ENCODE measurements at places on chromosomes 5 and 9.

- no peak for DNase-seq
Measured at GRCh38 chr5:166947045-166947444, 1344.4 kb upstream of the WWC1 start.

DNA sequence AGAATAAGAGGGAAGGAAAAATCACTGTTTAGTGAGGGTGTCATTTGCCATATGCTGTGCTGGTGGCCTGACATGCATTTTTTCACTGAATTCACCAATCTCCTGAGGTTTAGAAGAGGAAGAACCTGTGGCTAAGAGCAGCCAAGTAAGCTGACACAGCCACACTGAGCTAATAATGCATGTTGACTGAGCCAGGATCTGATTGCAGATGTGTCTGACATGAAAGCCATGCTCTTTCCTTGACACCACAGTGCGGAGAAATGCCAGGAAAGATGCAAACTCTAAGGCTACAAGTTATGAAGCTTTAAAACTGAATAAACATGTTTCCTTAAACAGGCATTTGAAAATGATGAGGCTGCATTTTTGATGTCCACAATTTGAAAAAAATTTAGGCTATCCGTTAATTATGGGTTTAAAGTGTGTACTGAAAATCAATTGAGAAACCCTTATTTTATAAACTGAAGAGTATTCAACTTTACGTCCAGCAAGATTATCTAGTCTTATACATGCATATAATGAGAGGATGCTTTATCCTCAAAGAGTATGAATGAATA is 208.6 kb downstream of the FBN2 start:
- DNase-seq, result no peak

DNA sequence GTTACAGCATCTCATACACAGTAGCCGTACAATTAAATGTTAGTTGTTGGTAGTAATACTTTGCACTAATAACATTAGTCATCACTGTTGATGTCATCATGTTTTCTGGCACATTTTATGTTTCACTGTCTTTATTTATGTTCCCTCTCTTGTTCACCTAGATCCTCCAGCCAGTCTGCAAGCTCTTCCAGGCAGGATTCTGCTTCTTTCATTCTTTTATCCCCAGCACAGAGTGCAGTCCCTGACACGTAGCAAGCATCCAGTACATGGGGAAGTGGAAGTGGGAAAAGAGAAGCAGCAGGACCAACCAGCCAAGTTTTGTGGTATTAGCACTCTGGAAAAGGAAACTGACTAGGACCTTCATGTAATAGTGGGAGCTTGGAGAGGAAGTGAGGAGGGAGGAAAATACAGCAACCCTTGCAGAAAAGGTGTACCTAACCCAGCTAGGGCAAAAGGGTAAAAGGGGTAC is 89.7 kb upstream of the SLC44A1 start:
- DNase-seq, result no peak

DNA sequence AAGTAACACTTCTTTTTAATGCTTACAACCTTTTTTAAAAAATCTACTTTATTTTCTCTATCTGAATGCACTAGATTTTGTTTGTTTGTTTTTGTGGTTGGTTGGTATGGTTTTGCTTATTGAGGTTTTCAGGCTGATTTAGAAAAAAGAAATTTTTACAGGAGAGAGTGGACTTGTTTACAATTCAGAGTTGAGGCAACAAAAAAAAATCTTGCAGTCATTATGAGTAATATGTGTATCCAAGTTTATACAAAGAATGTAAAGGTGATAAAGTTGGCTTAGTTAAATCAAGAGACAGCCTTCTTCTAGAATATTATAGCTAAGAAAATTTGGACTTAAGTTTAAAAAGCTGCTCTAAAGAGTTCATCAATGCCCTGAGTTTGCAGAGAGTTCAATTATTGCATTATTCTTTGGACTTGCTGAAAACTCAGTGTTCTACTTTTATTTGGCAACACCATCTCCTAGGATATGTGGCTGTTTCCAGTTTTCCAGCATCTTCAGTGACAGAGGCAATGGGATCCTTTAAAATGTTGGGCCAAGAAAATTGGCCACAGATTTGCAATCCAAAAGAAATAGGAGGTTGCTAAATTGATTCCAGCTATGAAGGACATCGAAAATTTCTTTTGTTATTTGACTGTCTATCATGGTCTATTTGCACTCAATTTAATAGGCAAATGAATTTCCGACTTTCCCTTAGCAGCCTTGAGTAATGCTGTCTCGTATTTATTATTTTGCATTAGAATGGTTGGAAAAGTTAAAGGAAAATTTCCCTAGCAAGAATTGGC is 10.7 kb downstream of the STK32A start:
- no peak for DNase-seq

Measured in activated gamma-delta T cell treated with Interleukin-2 at 50 U/mL for 16 hours (primary cell).